Activated CD4-positive, alpha-beta T cell treated with anti-CD3 and anti-CD28 coated beads for 24 hours (primary cell): ENCODE measurements at places on chromosomes 16 and 17.
A peak's percentile ranks its signal among the peaks of the same experiment; 100 is the strongest.

- peak; percentile 35 for DNase-seq
These were observed 184.8 kb upstream of the CIBAR2 start for GRCh38 chr16:85296859-85297660.

DNA sequence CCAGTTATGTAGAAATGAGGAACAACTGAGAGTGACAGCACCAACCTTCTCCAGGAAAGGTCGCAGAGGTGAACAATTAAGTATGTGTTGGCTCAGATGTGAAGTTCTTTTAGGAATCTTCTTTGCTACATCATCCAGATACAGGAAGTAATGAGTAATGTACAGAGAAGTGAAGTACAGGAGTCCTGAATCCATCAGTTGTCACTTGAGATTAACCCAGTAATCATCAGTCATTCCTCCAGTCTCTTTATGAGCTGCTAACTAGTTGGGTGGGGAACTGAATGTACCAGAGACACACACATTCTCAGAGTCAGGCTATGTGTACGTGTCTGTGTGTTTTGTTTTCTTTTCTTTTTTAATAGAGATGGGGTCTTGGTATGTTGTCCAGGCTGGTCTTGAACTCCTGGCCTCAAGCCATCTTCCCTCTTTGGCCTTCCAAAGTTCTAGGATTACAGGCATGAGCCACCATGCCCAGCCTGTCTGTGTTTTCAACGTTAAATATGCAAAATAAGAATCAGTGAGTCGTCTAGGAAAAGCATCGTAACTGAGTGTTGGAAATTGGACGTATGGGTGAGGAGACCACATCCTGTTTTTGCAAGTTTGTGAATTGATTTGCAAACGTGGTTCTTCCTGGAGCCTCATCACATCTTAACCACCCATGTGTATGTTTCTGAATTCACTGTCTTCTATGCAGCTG is 19.9 kb downstream of the ZNF200 start:
- DNase-seq, result no peak

DNA sequence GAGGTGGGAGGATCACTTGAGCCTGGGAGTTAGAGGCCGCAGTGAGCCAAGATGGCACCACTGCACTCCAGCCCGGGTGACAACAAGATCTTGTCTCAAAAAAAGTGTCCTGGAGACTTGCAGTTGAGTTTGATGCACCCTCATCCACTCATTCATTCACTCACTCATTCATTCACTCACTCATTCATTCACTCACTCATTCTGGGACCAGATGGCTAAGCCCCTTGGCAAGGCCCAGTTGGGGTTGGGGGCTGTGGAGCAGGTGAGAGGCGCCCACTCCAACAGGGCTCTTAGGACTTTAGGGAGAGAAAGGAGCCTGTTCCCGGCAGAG is 1.1 kb upstream of the AATK start:
- DNase-seq, result no peak

DNA sequence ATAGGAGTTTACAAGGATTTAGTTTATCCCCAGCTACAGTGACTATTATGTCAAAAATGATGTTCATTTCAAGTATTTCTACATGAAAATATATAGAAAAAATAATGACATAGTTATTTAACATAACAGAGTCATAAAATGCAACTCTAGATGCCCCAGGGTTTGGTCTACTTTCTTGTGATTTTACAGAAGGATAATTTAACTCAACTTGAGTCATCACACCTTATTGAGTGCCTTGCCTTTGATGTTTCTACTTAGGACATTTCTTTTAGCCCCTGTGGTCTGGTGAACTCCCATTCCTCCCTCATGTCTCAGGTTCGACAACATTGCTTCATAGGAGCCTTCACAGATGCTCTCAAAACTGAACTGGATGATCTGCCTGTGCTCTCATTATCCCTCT is 2.0 kb downstream of the KRT20 start:
- no peak for DNase-seq

DNA sequence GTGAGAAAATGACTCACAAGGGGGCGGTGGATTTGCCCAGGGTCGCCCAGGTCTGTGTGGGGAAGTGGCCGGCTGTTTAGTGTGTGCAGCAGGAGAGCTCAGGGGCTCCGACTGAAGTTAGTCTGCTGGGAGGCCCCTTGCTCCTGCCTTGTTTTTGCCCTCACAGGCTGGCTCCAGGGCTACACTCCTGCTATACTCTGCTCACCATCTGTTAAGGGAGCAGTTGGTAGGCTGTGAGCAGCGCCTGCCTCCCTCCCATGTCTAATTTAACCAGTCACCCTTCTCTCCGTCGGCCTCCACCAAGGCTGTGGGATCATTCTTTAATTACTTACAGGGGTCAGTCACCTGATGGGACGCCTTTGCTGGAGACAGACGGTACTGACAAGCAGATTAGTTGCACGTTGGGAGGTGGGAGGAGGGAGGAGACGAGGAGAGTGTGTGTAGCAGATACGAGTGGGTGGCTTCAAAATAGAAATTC is 35.5 kb downstream of the KSR1 start:
- DNase-seq, result no peak
